Substantia nigra (tissue), 51 donors: ENCODE measurements at places on chromosomes 3 and 15.

DNA sequence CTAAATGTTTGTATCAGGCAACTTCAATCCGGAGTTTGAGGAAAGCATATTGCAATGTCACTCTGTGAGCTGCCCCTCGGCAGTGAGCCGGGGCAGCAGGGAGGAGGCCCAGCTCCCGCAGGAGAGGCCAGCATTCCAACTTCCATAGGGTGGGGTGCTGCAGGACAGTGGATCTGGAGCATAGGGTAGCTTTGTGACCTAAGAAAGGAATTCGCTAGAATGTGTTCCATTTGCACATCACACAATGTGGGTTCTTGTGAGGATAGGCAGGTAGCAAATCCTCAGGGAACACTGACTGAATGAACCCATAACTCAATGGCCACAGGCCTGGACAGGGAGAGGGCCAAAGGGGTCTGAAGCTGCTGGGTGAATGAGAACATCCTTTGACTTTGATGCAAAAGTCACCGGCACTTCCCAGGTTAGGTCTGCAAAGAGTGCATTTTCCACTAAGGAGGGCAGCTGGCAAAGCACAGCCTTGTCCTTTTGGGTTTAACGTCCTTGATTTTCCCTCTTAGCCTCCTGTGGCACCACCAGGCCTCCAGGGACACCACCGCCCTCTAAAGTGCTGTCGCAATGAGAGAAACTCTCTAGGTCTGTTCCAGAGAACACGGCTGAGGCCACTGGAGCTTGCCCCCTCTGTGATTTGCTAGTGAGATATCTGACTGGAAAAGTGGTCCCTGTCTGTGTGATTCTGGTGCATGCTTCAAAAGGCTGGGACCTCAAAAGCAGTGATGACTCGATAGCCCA lies 36.2 kb downstream of the GABRB3 start:
- no peak for DNase-seq

GRCh38 chr3:66253790-66254620 lies 33.2 kb downstream of the SLC25A26 start:
- DNase-seq = no peak

GRCh38 chr3:65508750-65509422 lies 529.8 kb downstream of the MAGI1 start:
- DNase-seq = no peak

DNA sequence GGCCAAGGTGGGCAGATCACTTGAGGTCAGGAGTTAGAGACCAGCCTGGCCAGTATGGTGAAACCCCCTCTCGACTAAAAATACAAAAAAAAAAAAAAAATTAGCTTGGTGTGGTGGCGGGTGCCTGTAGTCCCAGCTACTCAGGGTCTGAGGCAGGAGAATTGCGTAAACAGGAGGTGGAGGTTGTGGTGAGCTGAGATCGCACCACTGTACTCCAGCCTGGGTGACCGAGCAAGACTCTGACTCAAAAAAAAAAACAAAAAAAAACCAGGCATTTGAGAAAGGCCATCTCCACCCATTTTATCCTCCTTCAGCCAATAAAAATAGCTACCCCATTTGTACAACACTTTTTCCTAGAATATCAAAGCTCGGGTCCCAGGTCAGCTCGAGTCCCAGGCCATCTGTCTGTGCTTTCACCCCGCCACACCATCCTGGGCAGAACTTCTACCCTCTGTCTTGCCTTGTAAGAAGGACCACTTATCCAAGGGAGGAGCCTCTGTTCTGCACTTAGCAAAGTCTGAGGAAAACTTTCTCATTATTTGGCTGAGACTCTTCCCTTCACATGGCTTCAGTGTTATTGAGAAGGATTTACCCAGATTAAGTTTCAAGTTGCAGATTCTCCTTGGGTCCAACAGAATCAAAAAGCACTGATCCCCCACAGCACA lies 99.1 kb downstream of the MESD start:
- no peak for DNase-seq

DNA sequence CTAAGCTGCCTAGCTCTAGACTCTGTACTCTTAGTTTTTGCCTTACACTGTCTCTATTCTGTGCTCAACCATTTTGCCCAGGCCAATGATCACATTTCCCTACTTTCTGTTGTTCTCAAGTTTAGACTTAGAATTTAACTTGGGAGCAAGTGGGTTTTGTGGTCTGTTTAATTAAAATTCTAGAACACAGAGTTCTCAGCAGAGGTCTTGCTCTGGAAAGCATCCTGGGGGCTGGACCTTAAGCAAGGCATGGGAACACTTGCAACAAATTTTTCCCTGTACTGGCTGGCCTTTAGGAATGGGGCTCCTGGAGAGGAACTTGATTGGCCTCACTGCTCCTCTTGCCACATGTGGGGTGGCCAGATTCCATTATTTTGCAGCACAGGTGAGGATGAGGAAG lies 236.3 kb upstream of the LRTM1 start:
- no peak for DNase-seq

DNA sequence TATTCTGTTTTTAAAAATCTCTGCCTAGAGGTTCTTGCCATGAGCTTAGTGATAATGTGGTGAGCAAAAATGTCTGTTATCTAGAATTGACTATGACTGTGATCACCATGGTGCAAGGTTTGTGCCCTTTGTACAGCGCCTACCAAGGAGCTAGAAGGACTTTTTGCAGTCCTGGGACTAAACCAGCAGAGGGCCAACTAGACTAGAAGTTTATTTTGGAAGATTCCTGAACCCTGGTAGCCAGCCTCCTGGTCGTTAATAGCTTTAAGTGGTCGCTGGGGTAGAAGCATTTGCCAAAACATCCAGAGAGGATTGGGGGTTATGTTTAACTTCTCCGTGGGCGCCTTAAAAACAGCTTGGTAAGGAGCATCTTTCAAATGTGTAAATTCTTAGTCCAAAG lies 7.8 kb downstream of the SCG5 start:
- no peak for DNase-seq

- DNase-seq = no peak
Observed at GRCh38 chr15:22979238-22980188, 655 bp downstream of the CYFIP1 start.

DNA sequence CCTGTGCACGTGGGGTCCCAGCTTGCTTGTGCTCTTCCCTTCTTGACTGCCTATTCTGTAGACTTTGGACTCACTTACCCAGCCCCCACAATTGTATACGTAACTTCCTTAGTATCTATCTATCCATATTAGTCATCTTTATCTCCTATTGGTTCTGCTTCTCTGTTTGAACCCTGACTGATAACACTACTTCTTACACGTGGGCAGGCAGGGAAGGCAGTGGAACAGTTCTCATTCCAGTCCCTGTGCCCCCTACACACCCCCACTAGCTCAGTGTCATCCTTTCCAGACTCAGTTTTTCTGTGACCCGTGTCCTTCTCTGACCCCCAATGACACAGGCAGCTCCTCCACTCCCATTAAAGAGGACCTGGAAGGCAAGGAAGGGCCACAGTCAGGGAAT lies 74.2 kb upstream of the FBN1 start:
- no peak for DNase-seq

DNA sequence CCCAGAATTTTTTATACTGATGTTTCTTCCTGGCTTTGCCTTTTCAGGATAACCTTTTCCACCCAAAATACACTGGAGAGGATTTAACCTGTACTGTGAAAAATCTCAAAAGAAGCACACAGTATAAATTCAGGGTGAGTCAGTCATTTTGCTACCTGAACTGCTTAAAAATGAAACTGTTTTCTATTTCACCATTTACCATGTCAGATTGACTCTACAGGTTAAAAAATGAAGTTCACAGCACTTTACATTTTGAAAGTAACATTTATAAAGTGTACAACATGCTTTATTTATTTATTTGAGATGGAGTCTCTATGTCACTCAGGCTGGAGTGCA lies 115.2 kb downstream of the GHSR start:
- DNase-seq = no peak

DNA sequence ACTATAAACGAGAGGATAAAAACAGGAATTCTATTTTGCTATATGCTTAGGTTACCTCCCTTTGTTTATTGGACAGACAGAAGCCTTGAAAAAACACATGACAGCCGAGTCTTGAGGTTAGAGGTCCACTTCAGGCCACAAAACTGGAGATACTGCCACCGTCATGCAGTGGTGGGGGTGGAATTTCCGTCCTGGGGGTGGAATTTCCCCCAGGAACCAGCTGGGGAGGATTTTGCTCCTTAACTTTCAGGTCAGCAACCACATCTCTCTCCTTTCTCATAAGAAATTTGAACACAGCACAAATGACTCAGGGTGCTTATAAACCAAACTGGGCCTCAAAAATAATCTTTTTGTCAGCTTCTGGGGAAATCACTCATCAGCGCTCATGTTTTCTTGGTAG lies 545.8 kb upstream of the ADAMTS9 start:
- DNase-seq = no peak

GRCh38 chr3:67288466-67289106 lies 290.5 kb downstream of the KBTBD8 start:
- DNase-seq = no peak

DNA sequence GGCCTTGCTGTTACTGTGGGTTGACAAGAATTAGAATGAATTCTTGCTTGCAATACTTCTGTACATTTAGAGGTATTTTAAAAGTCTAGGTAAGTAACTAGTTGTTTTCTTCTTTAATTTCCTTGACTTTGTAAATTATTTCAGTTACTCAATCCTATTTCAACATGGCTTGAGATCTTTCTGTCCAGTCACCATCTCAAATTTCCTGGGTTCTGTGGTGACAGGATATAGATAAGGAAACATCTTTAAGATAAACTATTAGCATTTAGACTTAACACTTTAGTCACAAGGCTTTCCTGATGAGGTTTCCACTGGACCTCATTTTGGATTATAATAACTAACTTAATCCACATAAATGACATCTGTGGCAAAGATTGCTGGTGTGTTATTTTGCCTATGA lies 195.9 kb upstream of the DPH6 start:
- DNase-seq = no peak

DNA sequence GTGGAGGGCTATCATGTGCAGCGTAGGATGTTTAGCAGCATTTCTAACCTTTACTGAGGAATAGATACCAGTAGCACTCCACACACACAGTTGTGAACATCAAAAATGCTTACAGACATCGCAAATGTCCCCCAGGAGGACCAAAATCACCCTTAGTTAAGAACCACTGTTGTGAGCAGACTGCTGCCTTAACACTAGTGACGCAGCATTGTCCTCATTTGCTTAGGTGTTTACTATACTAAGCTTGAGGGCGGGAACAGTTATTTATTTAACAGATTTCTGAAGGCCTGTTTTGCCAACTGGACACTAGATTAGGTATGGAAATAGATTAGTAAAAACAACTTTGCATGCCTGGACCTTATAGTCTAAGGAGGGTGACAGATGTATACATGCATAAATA lies 2.3 kb downstream of the PPP2R3A start:
- DNase-seq = no peak

- DNase-seq = no peak
Observed at GRCh38 chr3:16168211-16168610, 6.3 kb upstream of the GALNT15 start.

- DNase-seq = no peak
Observed at GRCh38 chr3:24802614-24803013, 308.0 kb upstream of the THRB start.

GRCh38 chr3:120344349-120344748 lies 4.8 kb downstream of the LRRC58 start:
- no peak for DNase-seq

DNA sequence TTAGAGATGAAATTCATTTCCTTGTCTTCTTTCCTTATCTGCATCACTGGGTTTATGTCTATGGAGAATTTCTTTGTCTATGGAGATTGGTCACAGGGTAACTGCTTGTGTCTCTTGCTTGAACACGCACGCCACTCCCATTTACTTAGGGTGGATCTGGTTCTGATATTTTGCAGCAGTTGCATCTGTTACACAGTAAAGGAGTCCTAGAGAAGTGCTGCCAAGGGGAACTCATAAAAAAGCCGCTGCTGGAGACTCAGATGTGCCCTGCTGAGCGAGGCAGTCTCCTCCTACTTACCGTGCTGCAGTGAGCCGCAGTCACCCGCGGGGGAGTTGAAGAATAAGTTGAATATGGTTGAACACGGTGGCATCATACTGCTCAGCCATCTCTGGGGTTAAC lies 105.2 kb upstream of the KLHL25 start:
- DNase-seq = no peak

- no peak for DNase-seq
Observed at GRCh38 chr3:140432229-140432669, 245.6 kb upstream of the TRIM42 start.

DNA sequence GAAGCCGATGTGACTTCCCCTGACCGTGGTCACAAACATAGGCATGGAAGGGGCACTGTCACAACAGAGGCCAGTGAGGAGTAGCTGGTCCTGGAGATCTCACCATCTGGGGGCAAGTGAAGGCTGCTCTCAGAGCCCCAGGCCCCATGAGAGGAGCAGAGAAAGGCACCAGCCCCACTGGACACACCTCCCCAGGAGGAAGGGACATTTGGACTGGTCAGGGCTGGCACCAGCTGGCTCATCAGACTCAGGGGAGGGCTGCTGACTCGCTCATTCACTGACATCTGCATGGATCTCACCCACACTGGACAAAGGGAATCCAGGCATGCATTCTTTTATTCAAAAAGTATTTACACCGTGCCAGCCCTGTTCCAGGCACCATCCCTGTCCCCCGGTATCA lies 26.8 kb downstream of the ESYT3 start:
- DNase-seq = no peak

DNA sequence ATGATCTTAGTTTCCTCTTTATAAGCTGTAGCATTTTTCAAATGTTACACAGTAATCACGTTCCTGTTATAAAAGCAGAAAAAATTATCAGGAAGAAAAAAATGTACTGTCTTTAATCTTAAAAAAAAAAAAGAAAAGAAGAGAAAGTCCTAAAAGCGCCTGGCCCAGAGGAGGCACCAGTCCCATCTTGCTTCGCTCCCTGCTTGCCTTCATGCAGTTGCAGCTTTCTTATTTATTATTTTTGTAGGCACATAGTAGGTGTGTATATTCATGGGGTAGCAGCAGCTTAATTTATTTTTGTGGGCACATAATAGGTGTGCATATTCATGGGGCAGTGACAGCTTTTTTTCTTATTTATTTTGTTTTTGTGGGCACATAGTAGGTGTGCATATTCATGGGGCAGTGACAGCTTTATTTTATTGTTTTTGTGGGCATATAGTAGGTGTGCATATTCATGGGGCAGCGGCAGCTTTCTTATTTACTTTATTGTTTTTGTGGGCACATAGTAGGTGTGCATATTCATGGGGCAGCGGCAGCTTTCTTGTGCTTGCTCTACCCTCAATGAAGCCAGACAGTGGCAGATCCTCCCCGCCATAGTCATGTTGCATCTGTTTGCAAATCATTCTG lies 5.5 kb upstream of the EHD4 start:
- no peak for DNase-seq
